ENCODE measurements at places on chromosomes 7 and 10.

DNA sequence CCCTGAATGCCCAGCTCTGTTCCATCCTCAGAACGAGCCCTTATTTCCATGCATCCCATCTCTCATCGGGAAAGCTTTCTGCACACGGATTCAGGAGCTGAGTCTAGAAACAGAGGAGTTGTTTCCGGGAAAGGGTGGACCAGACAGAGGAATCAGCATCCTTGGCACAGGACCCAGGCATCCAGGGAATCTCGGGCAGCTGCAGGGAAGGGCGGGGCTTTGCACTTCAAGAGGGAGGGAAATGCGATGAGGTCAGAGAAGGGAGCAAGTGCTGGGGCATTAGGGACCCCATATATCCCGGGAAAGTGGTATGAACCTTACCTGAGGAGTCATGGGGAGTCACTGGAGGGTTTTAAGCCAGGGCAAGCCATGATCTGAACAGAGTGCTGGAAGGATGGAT is 68.5 kb downstream of the NPTX2 start:
- DNase-seq: no peak

- DNase-seq: no peak
Observed at GRCh38 chr10:96093948-96094347, 36.1 kb upstream of the ZNF518A start.

- peak; percentile 95 for DNase-seq
Observed at GRCh38 chr10:96651998-96652431, 65.2 kb upstream of the TM9SF3 start.

- peak; percentile 32 for DNase-seq
Observed at GRCh38 chr7:101370836-101371235, 8.2 kb downstream of the COL26A1 start.

DNA sequence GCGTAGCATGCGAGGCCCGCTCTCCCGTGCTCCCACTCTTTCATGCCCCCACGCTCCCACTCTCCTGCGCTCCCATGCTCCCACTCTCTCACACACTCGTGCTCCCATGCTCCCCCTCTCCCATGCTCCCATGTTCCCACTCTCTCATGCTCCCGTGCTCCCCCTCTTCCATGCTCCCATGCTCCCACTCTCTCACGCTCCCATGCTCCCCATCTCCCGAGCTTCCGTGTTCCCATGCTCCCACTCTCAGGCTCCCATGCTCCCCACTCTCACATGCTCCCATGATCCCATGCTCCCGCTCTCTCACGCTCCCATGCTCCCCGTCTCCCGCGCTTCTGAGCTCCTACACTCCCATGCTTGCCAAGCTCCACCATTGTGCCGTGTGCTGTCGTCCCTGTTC is 84.4 kb upstream of the ANLN start:
- DNase-seq: no peak

DNA sequence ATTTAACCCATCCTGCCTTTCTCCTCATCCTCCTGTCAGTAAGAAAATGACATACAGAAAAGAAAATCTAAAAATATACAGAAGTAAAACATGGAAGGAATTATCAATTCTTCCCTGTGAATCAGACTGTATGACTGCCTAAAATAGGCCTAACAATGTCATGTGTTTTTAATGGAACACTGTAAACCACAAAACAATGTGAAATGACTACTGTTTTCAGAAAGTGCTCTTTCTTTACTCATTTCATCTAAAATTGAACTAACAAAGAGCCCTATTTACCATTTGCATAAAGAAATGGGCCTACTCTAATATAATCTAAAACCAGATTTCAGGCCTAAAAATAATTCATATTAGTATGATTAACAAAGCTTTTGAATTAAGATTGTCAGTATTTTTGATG is 35.7 kb downstream of the SEMA3E start:
- no peak for DNase-seq

DNA sequence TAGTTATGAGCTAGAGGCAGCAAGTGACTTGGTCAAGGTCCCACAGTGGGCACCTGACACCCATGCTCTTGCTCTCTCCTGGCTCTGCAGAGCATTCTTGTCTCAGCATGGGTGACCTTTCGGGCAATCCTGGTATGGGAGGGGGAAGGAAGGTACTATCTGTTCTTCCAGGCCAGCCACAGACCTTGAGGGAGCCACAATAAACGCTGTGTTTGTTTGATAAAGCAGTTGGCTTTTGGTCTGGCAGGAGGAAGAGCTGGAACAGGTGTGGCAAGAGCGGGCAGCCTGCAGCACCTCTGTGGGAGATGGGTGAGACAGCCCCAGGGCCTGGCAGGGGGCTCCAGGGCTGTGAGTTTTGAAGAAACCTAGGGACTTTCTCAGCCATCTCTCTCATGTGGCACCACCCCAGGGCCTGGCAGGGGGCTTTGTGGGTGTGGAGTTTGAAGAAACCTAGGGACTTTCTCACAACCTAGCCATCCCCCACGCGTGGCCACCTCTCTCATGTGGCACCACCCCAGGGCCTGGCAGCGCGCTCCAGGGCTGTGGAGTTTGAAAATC is 11.4 kb downstream of the CLDN3 start:
- no peak for DNase-seq

GRCh38 chr10:17428351-17429097 is 25.9 kb downstream of the ST8SIA6 start:
- DNase-seq: peak; percentile 89

DNA sequence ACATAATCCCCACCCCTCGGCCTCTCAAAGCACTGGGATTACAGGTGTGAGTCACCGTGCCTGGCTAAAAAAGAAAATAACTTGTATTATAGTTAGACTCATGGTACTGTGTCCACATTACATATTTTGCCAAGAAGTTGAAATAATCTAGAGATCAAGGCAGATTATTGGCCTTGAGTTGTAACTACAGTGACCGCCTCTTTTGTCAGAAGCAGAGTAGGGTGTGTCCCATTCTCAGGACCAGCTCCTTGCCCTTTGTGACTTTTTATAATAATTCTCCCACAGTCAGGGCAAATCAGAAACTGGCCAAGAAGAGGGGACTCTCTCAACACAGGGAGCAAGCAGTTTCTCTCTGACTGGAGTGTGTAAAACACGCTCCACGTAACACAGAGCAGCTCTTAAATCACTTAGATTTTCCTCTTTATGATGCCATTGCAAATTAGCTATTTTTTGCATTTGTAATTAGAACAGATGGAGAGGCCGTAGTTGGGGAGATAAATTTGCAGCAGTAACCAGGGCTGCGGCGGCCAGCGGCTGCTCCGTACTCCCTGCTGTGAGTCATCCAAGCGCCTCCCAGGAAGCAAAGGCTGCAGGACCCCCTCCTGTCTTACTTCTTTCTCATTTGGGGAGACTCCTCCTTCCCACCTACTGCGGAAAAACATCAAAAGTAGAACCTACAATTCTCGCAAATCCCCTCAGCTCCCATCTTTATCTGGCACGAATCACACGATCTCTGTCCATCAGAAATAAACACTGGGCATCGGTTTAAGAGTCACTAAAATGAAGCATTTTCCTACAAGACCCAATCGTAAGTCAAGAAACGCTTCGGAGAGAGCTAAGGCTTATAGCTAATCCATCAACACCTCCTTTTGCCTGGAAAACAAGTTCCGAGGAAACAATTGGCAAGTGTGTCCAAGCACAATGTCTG is 32.1 kb upstream of the MSRB2 start:
- no peak for DNase-seq

DNA sequence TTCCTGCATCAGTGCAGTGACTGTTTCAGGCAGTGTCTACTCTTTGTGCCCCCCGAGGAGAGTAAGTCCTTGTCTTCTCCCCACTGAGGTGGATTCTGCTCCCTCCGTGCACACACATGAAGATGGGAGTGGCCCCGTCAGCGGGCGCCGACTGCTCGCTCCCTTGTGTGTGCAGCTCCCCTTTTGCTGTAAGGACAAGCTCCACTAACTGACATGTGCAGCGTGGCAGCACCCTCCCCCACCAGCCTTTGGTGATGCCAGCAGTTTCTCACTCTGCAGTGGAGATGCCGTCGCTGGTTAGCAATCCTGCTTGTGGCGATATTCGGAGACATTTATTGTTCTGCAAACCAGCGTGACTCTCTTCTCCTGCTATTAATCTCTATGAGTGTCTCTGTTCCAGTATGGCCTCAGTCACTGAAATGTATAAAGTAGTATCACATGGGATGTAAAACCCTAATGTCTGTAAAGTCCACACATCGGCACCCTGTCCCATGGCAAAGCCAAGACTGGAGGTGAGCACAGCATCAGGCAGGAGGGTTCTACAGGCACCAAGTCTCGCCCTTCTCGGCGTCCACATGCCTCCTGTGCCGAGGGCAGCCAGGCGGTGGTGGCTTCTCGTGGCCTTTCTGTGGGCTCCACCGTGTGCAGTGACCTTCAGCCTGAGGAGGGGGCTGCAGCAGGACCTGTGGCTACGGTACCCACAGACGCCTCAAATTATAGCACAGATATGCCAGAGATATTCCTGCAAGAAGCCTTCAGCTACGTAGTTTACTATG is 202.7 kb downstream of the EBF3 start:
- no peak for DNase-seq

GRCh38 chr10:127832501-127832900 is 60.2 kb downstream of the CLRN3 start:
- no peak for DNase-seq

DNA sequence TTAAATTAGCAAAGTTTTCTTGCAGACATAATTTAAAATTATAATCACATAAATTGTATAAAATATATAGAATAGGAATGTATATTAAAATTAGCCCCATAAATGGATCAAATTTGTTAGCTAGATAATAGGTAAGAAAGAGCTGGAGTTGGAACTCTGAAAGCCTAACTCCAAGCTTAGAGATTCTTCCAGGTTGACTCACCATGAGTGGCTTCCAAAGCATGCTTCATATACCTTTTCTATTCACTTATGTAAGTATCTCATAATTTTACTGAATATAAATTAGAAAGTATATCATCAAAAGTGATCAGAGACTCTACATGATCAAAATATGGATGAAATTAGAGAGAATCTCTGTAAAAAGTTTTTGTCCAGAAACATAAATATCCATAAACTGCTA is 320.7 kb upstream of the MAGI2 start:
- no peak for DNase-seq

- DNase-seq: peak; percentile 35
Observed at GRCh38 chr10:118241229-118242137, 100.6 kb downstream of the FAM204A start.

GRCh38 chr7:27101171-27101956 is 1.1 kb downstream of the HOXA2 start:
- no peak for DNase-seq

GRCh38 chr10:125000366-125001312 is 58.7 kb downstream of the ZRANB1 start:
- no peak for DNase-seq

DNA sequence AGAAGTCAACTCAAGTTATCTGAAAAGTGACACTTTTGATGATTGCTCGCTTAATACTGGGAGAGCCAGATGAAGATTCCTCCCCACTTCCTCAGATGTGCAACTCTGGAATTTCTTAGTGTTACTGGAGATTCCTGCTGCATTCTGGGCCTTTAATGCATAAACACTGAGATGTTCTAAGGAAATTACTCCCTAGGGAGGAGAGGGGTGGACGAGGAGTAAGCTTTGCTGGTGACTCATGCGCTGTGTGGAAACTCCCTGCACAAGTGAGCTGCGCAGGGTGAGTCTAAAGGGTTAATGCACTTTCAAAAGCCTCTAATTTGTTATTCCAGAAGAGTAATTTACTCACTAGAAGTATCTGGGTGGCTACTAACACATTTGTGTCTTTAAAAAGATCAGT is 46.3 kb downstream of the EGFR start:
- DNase-seq: no peak

DNA sequence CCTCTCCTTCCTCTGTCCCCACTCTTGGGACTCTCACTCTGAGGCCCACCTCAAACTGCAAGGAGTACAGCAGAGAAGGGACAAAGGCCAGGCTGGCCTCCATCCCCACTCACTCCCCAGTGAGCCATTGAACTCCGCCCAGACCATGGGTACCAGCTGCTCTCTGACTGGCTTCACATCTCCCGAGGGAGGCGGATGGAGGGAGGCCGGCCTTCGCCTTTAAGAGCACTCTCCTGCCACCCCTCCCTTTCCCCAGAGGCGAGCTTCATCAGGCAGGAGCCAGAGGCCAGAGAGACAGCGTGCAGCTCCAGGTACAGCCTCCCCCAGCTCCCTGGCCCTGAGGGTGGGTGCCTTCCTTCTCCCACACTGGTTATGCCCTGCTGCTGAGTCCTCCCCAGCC is 1.8 kb upstream of the LDB3 start:
- no peak for DNase-seq

All from hematopoietic multipotent progenitor cell (in vitro differentiated cells).